Progenitor cell of endocrine pancreas (in vitro differentiated cells): ENCODE measurements at places on chromosomes 2 and 18.

GRCh38 chr2:27441226-27441926 is 805 bp upstream of the KRTCAP3 start:
- DNase-seq, result no peak

GRCh38 chr2:200435379-200435778 is 74.5 kb downstream of the KCTD18 start:
- DNase-seq, result no peak

DNA sequence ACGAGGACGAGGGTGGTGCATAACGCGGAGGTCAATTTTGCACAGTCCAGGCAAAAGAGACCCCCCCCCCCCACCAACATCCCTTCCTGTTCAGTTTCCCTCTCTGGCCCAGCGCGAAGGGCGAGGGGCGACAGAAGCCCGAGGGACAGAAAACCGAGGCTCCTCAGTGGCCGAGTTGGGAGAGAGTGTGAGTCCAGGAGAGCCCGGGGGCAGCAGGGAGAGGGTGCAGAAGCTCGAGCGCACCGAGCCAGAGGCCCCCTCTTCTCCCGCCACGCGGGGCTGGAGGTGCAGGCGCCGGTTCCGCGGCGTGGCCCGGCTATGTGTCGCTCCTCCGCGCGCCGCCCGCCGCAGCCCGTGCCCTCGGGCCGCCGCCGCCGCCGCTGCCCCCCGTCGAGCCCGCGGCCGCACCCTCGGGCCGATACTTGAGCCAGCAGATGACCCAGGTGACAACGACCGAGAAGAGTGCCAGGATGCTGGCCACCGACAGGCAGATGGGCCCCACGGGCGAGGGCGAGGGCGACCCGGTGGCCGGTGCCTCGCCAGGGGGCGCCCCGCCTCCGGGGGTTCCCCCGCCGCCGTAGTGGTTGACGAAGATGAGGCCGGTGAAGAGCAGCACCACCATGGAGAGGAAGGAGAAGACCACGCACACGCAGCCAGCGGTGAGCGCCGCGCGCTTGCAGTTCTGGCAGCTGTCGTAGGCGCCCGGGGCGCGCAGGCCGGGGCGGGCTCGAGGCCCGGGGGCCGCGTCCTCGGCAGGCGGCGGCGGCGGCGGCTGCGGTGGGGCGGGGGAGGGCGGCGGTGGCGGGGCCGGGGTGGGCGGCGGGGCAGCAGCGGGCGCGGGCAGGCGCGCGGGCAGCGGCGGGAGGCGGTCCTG is 20.2 kb upstream of the PAX3 start:
- no peak for DNase-seq

DNA sequence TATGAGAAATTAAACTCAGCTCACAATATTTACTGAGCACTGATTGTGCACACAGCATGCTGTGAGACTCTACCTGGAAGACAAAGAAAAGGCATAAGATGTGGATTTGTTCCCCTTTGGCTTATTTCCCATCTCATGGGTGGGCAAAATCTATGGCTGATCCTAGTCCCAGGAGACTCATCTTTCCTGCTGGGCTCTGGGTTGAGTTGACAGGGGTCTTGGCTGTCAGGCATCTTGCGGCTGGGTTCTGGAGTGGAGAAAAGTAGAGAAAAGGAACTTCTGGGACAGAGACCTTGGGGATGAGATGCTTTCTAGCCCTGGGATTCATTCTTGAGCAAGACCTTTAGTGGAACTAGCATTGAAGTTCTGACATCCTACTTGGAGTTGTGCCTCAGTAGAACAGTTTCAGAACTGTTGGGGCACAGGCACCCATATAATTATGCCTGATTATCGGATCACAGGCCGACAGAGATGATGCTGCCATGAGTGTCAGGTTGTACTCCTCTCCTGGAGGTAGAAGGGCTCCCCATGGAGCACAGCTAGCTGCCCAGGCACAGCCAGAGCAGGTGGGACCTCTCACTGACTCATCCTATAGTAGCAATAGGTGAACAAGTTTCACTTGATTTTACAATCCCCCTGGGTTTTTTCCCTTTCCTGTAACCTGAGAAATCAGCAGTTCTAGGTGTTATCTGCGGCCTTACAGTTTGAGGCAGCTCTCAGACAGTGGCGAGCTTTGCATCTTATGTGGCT is 260.9 kb downstream of the CYRIA start:
- DNase-seq, result no peak

- no peak for DNase-seq
Observed at GRCh38 chr2:7795778-7796563, 878.8 kb downstream of the RNF144A start.

GRCh38 chr2:106195456-106195855 is 1.4 kb upstream of the UXS1 start:
- DNase-seq, result no peak

DNA sequence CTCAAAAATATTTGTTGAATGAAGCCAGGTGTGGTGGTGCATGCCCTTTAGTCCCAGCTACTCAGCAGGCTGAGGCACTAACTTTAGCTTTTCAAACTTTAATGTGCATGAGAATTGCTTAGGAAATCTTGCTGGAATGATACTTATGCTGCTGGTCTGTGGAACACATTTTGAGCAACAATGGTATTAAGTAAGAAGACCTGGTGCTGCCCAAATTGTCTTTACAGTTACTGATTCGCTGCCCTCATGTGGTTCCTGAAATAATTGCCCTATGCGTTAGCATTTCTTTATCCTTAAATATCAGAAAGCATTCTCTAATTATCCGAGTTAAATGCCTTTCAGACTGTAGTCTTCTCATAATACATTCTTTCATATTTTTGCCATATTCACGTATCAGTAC is 76.0 kb upstream of the SESTD1 start:
- DNase-seq, result no peak

- DNase-seq, result no peak
Observed at GRCh38 chr18:61946449-61946848, 53.6 kb upstream of the RNF152 start.

DNA sequence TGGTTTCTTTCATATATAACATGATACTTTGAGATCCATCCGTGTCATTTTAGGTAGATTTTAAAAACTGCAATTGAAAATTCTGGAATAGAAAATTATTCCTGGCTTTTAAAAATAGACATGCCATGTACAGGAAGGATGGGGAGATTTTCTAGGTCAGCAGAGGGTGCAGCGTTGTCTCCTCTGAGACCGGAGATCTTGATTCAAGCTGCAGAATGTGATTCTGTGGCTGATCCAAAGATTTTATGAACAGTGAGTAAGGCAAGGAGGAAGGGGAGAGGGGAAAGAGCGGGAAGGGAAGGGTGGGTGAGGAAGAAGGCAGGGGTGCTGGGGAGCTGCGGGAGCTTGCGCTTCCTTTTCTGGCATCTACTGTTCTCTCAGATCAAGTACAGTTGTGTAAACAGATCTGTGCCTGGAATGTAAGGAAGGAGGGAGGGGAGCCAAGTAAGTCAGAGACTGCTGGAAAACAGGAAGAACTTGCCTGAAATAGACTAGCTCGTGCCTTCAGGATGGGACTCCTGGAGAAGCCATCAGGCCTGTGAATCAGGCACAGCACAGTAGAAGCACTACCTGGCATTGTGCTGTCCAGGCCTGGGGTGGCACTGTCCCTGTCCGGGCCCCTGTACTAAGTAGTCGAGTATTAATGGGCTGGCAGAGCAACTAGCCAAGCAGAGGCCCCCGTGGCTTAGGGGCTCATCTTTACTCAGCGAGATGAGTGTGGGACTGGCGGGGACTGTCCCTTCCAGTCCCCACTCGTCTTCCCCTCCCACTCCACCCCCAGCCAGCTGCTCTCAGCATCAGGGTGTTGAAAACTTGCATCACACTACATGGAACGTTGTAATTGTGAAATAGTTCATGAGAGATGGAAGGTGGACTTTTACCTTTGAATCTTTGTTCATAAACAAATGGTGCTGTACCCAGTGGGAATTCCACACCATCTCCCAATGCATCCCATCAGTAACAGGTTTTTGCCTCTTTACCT is 163.5 kb downstream of the UXS1 start:
- no peak for DNase-seq

DNA sequence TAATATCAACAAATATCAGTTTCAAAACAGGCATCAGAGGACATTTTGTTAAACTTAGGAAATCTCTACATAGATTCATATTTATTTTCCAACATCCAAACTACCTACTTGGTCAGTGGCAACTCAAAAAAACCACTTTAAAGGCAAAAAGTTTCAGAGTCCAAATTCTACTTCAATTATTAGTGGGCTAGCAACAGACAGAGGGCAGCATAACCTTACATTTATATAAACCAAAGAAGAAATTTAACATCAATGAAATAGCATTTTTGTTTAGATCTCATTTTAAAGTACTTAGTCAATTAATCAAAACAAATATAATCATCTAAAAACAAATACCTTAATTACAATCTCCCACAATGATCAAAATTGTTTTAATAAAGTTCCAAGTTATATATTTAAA is 33.3 kb downstream of the RTTN start:
- no peak for DNase-seq

DNA sequence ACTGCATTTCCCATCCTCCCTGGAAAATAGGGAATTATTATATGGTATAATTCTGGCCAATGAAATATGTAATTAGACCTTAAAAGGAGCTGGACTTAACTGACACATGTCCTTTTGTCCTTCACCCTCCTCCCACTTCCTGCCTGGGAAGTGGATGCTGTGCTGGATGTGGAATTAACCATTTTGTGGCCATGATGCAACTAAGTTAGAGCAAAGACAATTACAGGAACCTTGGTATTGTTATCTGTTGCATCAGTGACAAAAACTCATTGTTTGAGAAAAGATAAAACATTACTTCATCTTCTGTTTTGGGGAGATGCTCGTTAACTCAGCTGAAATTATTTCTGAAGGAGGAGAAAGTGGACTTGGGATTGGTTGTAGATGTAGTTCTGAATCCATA is 227.7 kb upstream of the BOD1L2 start:
- DNase-seq, result no peak

DNA sequence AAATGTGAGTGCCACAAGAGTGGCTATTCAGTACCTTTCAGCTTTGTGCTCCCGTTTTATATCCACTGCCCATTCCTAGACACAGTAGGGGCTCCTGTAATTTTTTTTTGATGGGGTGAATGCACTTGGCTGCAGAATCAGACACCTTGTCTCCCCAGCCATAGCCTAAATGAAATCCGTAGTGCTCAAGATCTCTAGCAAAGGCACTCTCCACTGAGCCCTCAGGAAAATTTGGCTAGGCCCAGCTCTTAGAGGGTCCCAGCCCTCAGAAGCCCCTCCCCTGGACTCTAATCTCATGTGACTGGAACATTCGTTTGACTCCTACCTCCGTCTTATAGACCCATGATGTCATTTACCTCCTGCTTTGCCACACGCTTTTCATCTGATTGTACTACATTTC is 323.9 kb downstream of the SMAD2 start:
- no peak for DNase-seq

GRCh38 chr2:197286805-197287595 is 23.6 kb downstream of the ANKRD44 start:
- DNase-seq, result no peak

GRCh38 chr2:48424356-48424755 is 105.6 kb upstream of the STON1 start:
- DNase-seq, result no peak

- DNase-seq, result no peak
Observed at GRCh38 chr2:11532416-11533055, 1.3 kb upstream of the GREB1 start.

GRCh38 chr2:71216501-71216900 is 10.4 kb downstream of the PAIP2B start:
- DNase-seq, result no peak
